ENCODE measurements at places on chromosomes 11 and 22.
A peak's percentile ranks its signal among the peaks of the same experiment; 100 is the strongest.

- no peak for DNase-seq
Observed at GRCh38 chr11:104136861-104137260, 27.1 kb downstream of the PDGFD start.

GRCh38 chr22:49439373-49439772, 388.3 kb downstream of the BRD1 start:
- no peak for DNase-seq

- DNase-seq = no peak
Observed at GRCh38 chr22:42945027-42945426, 69.9 kb downstream of the PACSIN2 start.

DNA sequence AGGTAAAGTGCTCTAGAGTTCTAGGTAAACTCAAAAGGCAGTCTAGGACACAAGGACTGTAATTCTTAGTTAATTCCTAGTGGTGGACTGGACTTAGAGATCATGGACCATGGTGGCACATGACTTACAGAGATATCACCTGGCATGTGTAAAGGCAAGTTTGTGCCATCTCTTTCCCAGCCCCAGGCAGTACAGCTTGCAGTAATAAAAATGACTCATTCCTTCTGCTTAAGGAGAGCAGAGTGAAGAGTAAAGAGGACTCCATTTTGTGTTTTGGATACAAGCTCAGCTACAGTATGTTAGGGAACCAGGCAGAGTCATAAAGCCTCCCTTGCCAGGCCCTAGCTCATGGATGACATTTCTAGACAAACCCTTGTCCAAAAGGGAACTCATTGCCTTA, 629.9 kb downstream of the JRKL start:
- DNase-seq = no peak

DNA sequence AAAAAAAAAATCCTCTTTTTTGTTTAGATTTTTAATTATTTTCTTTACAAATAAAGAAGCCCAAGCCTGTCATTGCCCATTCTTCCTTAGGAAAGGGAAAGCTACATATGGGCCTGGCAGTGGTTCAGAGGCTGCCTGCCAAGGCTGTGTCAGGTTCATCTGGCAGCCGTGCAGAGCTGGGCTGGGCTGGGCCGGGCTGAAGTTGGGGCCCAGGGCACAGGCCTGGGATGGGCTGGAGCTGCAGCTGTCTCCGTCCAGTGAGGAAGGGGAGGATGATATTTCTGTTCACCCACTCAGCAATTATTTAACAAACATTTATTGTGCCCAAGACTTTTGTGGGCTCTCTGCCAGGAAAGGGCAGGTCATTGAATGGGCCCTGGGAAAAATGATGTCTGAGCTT, 4.6 kb downstream of the PRR5L start:
- DNase-seq = peak; percentile 16

- peak; percentile 58 for DNase-seq
Observed at GRCh38 chr11:115504276-115505158, at the start of gene CADM1. Gene CADM1 (minus strand): TSS chr11:115504415.

DNA sequence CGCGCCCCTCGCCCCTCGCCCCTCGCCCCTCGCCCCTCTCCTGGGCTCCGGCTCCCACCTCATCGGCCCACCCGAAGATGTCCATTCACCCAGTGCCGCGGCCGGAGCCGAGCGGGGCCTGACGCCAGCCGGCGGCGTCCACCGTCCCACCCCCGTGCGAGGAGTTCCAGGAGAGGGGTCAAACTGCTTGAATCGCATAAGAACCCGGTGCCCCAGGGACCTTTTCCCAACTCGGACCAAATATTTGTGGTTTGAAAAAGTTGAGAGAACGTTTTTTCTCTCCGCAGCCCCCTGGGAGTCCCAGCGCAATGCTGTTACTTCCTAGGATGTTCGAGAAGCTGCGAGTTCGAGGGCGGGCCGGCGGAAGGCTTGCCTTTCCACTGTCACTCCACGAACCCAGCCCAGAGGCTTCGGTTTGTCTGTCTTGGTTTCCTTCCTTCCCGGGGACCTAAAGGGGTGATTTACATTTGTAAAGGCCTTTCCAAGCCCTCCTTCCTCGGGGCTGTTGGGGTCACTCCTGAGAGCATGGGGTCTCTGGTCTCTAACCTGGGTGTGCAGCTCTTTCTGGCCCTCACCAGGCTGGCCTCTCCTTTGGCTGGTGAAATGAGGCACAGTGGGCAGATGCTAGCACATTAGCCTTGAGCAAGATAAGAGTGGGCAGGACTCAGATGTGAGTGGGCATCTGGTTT, 38.0 kb downstream of the ETS1 start:
- DNase-seq = no peak

- DNase-seq = no peak
Observed at GRCh38 chr11:92752122-92752521, 217.3 kb upstream of the MTNR1B start.

DNA sequence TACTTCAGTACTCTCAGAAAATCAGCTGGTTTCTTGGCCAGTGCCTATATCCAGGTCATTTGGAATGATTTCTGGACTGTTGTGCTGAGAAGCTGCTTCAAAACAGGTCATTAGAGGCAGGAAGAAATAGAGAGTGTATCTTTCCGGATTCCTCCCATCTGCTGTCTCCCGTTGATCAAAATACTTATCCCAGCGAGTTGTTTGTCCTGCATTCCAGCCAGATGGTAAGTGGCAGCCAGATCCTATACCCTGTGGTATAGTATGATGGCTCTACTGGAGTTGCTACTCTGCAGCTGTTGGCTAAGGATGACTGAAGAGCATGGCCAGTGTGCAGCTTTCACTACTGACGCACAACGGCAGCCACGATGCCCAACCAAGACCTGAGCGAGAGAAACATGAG, 560.9 kb upstream of the ANO5 start:
- DNase-seq = no peak

DNA sequence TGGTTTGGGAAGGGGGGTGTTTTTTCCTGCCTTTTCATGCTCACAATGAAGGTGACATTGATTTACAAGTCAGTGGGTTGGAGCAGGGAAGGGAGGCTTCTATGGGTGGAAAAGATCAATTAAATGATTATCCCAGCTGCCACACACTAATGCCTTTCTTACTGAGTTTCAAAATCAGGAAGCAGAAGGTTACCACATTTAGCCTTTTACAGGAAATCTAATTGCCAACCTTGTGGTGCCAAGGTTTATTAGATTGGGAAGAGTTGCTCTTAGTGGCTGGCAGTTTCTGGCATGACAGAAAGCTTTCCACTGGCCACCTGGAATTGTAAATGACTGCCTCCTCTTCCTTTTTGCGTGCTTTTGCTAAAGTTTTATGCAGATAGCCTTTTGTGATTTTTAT, 98.7 kb downstream of the NAV2 start:
- DNase-seq = no peak

GRCh38 chr22:45870011-45870410, 107.0 kb downstream of the WNT7B start:
- DNase-seq = no peak

DNA sequence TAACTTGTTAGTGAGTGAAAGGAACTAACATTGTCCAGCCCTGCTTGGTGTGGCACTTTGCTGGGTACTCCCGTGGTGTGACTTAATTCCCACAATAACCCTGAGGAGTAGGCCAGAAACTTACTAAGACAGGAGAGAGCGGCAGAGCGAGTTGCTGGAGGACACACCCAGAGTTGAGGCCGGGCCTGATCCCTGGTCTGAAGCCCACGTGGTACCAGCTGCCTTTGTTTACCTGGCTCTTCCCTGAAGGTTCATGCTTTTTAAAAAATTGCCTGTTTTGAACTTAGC, 594 bp downstream of the MPST start:
- DNase-seq = no peak

- DNase-seq = peak; percentile 79
Observed at GRCh38 chr22:42296381-42296853, 26.0 kb upstream of the TCF20 start.

Data from C1 segment of cervical spinal cord (tissue), 14 donors.